Stimulated activated CD4-positive, alpha-beta T cell treated with anti-CD3 and anti-CD28 coated beads, Interleukin-1b, Interleukin-23, amount 100 ng/mL, for 48 hours (primary cell): ENCODE measurements at places on chromosomes 1 and 21.

DNA sequence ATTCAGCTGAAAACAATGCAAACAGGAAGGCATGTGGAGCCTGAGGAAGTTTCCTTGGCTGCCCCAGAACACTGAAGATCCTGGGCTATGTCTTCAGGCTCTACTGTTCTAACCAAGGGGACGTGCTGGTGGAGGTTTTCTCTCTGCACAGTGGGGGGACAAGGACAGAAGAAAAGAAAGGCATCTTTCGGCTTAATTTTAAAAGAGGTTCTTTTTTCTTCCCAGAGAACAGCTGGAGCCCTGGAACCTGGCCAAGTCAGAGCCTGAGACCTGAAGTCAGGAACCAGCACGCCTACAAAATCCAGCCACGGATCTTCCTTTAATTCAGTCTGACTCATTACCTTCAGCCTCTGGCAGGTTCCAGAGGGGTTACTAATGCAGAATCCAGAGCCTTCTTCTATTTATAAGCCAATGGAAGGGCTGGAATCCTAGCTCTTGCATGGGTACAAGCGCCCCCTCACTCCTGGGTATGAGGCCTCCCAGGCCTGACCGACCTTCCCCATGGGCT lies 19.8 kb downstream of the CTNNBIP1 start:
- DNase-seq, result no peak

DNA sequence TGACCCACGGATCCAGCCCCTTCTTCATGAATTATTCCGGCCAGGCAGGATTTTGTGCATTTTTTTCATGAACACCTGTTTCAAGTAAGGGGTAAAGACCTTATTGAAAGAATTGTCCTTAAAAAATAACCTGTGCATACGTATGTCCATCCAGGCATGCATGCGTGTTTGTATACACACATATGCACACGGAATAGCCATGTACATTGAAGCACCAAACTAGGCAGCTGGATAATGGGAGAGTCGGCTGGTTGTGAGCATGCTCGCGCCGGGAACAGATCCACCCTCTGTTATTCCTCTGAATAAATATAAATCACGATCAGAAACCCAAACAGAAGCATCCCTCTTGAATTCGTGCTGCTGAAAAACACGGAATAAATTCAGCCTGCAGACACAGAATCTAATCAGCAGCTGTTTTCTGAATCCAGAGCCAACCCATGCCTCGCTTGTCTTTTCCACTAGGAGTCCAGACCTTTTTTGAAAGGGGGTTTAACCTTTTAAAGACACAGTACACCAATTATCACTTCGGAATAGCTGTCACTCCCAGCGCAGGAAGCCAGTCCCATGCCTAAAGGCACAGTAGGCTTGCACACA lies at the start of gene HIVEP3:
HIVEP3 (minus strand) TSS at position 473 of the 594 bp plus-strand sequence.
- no peak for DNase-seq

DNA sequence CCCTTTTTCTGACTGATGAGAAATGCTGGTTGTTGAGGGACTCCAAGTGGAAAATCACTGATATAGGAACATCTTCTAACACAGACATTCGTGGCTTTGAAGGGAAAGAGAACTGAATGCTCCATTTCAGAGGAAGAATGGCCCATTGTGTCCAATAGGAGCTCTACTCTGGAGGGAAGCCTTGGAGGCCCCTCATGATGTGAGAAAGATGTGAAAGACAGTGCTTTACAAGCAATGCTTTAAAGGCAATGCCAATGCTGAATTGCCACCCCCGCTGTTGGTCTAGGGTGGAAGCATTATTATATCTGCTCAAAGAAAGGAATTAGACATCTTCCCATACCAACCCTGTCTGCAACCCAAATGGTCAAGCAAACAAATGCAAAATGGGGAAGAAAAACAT lies 13.7 kb downstream of the NMNAT2 start:
- DNase-seq, result no peak

GRCh38 chr1:235011599-235012435 lies 116.8 kb downstream of the TOMM20 start:
- DNase-seq, result peak; percentile 99

GRCh38 chr1:223654083-223654482 lies 11.4 kb downstream of the CAPN8 start:
- DNase-seq, result no peak

DNA sequence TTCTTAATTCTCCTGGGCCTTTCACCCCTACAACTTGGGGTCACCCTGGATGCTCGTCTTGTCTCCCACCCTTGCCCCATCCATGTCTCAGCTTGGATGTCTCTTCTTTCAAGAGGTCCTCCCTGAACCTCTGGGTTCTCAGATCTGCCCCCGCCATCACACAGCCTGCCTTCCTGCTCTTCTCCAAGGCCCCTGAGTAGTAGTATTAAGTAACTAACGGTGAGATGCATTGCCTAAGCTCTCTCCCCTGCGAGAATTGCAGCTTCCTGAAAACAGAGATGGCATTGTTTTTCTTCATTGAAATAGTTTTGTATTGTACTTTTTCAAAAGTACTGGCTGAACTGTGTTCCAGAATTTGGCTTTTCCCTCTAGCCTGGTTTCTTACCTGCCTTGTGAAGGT lies 16.0 kb downstream of the MIIP start:
- no peak for DNase-seq

DNA sequence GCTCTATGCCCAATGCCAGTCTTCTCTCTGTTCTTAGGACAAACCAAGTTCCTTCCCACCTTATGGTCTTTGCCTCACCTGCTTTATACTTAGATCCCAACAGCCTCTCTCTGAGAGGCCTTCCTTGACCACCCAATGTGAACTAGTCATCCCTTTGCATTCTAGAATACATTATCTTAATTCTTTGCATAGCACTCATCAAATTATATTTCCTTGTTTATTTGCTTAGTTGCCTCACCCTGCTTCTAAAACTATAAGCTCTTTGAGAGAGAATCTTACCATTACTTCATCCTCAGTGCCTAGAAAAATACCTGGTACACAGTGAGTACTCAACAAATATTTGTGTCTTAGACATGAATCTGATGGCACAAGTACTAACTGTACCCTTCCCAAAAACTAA lies 8.0 kb downstream of the PIGP start:
- DNase-seq, result no peak

DNA sequence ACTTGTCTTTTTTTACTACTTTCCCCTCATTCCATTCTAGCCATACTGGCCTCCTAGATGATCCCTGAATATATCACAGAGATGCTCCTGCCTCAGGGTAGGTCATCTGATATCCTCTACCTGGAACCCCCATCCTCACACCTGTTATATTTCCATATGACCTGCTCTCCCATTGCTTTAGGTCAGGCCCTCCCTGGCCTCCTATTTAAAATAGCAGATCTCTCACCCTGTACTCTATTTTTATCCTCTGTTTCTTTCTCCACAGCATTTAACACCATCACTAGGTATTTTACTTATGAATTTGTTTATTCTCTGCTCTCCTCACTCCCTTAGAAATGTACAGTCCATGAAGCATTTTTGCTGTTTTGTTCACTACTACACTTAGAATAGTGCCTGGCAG lies 13.6 kb downstream of the PIK3R3 start:
- DNase-seq, result no peak

DNA sequence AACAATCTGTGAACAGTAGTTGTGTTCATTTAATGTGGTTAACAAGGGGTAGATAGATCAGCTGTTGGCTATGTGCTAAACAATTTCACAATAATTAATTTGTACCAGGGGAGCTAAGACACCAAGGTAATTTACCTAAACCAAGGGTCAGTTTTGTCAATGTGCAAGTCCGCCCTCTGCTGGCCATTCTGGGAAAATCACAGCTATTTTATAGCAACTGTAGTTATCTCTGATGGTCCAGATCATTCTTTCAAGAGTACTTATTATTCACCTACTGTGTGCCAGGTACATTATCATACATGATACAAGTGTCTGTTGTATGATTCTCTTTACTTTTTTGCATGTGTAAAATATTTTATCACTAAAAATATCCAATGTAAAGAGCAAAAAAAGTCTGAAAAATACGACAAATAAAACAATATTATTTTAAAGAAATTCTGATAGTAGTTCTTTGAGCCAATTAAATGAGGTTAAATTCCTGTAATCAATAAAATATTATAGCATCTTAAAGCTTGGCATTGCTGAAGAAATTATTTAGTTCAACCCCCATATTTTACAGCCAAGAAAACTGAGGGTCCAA lies 312.3 kb upstream of the FAM78B start:
- peak; percentile 45 for DNase-seq

- DNase-seq, result no peak
Observed at GRCh38 chr1:185973645-185974044, 239.5 kb downstream of the HMCN1 start.

DNA sequence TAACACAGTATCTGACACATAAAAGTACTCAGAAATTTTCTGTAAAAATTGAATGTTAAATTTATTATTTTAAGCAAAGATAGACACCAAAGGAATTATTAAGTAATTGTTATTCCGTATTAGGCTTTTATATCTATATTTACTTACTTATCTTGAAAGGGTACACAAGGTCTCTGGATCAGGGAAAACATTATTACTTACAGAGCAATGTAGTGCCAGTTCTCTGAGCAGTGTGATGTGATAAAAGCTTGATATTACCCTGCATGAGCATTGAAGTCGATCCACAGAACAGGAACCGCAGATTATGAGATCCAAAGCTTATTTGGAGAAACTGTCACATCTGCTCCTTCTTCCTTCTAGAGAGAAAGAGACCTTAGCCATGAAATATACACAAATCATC lies 637.9 kb upstream of the RGS18 start:
- DNase-seq, result no peak
